ENCODE measurements at places on chromosomes 3 and 15.

DNA sequence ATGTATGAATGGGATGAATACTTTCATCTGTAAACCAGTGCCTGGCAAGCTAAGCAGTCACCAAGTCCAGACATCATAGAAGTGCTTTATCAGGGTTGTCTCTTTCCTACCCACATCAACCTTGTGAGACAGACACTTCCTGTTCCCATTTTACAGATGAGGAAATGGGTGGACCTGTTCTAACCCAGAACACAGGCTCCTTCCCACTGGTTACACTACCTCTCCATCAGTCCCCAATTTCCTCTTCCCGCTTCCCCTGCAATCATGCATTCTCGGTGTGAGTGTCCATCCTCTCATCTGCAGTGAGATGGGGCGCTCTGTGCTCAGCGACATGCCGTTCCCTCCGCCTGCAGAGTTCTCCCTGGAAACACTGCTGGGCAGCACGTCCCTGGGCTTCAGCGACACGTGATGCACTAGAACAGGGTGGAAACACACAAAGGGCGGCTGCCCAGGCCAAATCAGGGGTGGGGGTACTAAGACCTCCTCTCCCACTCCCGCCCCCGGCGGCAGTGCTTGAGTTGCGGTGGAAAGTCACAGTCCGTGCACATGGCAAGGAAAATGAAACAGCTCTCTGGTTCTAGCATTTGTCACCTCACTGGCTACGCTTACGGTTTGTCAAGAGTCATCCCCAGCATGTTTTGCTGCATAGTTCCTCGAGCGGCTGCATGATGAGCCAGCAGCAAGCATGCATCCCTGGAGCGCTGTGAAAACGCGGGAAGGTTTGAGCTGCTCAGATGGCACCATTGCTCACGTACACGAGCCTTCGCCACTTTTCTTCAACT is 201.1 kb downstream of the ADAMTS17 start:
- no peak for DNase-seq

GRCh38 chr3:159771865-159772611 is 216.6 kb upstream of the IL12A start:
- DNase-seq = no peak

DNA sequence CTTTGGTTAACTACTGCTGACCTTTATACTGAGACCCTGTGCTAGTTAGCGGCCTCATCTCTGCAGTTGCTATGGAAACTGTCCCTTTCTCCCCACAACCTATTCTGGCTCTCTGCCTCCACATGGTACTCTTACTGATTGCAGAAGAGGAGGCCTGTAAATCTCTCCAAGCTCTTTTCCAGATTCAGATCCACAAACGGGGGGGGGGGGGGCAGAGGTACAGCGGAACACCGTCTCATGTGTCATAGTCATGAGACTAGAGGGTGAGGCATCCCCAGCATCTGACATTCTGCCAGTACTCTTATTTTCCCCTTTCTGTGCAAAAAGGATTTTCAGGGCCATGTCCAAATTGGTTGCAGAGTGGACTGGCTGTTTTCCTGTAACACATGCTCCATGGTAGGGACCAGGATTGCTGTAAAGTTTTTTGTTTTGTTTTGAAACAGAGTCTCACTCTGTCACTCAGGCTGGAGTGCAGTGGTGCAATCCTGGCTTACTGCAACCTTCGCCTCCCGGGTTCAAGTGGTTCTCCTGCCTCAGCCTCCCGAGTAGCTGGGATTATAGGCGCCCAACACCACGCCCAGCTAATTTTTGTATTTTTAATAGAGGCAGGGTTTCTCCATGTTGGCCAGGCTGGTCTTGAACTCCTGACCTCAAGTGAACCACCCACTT is 8.3 kb upstream of the MAP1A start:
- DNase-seq = no peak

- no peak for DNase-seq
Measured at GRCh38 chr15:69724333-69724732, 271.7 kb downstream of the RPLP1 start.

Measured in CD4-positive, alpha-beta T cell treated with Interferon alpha-2 for 1 hour (primary cell).